ENCODE measurements at places on chromosomes 7 and 10. TPM values are rescaled to one million over a fixed set of nuclear protein-coding genes. Genes with fewer than 3 reads are reported as not detected.

FASTK gene
- 145 TPM for total RNA-seq

HOGA1 gene
- total RNA-seq: not detected

HOXA10 gene
- 27.4 TPM for total RNA-seq

ELOVL3 gene
- not detected for total RNA-seq

CCDC172 gene
- total RNA-seq: not detected

ELFN1 gene
- 6.2 TPM for total RNA-seq

CDC14C gene
- total RNA-seq: 0.11 TPM

TM9SF3 gene
- 175 TPM for total RNA-seq
